ENCODE measurements at places on chromosomes 2 and 18. TPM values are rescaled to one million over a fixed set of nuclear protein-coding genes. Genes with fewer than 3 reads are reported as not detected.

Gene BCL11A
- total RNA-seq = 0.11 TPM

Gene ZNF385B
- total RNA-seq = 0.21 TPM

Gene SPAST
- 12.1 TPM for total RNA-seq

Gene MDH1B
- not detected for total RNA-seq

Gene DHX57
- total RNA-seq = 4.3 TPM

Gene SPP2
- total RNA-seq = not detected

Gene FAHD2B
- total RNA-seq = 18.5 TPM

Gene TLX2
- not detected for total RNA-seq

Gene NT5C1B
- total RNA-seq = not detected

Gene REEP1
- total RNA-seq = 6.4 TPM

Gene ASB18
- total RNA-seq = not detected

Gene PLB1
- total RNA-seq = 9.7 TPM

GRCh38 chr2:120575966-120576365, 159.7 kb upstream of the GLI2 start:
- H3K36me3 ChIP-seq = no peaks in the 10 kb centered on the region
- H3K4me1 ChIP-seq = no peaks in the 10 kb centered on the region
- H3K27me3 ChIP-seq = no peaks in the 10 kb centered on the region
- H3K27ac ChIP-seq = no peak overlapping the region
- no peak overlapping the region for H3K4me3 ChIP-seq
- no peak for DNase-seq

DNA sequence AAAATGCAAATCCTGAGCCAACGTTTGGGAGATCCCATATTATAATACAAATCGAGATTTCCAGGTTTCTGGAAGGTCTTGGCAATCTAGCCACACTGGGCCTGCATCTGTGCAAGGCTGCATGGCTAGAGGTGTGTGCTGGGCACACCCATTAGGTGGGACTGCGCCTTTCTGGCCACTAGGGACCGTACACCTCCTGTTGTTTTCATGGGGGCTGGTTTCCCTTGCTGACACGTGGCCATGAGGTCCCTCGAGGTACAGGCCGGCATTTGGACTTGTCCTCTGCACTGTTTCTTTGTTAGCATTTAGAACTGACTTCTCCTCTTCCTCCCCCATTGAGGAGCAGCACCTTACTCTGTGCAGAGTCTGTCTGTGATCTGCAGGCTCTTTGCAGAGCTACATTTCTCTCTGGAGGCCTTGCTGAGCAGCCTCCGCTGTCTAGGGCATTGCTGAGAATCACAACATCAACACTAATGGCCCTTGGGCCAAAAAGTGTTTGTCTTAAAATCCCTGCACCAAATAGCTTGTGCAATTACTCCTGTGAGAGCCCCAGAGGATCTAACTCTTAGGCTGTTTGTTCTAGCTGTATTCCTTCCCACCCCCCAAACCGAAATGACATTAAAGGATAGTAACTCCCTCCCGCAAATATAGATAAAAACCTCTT, 131.2 kb downstream of the NEDD4L start:
- H3K27ac ChIP-seq = no peak overlapping the region
- H3K4me3 ChIP-seq = no peak overlapping the region
- H3K36me3 ChIP-seq = no peaks in the 10 kb centered on the region
- no peaks in the 10 kb centered on the region for H3K27me3 ChIP-seq

DNA sequence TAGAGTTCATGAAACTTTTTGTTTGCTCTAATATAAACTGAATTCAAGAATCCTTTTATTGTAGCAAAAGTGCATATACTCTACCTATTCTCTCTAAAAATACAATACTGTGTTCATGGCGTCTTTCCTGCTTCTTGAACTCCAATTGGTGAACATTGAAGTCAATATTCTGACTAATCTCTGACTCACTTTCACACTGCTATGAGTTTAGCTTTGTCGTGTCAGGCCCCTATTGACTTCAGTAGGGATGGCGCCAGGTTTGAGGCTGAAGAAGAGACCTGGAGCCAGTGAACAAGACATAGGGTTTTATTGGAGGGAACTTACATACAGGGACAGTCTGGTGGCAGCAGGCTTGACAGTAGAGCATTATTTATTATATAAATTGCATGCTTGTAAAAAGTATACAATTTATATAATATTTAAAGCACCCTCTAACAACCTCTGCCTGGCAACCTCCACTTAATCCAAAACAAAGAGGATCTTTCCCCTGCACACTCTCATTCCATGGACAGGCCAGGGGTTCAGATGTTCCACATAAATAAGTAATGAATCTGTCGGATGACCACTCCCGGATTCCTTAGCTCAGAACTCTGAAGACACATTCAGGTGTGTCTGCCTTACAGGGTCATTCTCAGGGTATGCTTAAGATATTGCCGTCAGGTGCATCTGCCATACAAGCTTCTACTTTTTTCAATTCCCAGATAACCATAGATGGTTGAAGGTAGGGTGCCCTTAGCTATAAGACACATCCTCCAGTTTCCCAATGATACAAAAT, 141.0 kb downstream of the CERS6 start:
- no peaks in the 10 kb centered on the region for H3K4me1 ChIP-seq
- no peak overlapping the region for H3K27ac ChIP-seq
- DNase-seq = no peak
- no peaks in the 10 kb centered on the region for H3K27me3 ChIP-seq
- no peaks in the 10 kb centered on the region for H3K36me3 ChIP-seq

GRCh38 chr2:144521686-144522085, 1.8 kb upstream of the ZEB2 start:
- peaks cover 11% of the 10 kb centered on the region for H3K4me1 ChIP-seq
- H3K4me3 ChIP-seq = peak overlapping the region; percentile 85
- H3K27ac ChIP-seq = peak overlapping the region; percentile 100
- no peaks in the 10 kb centered on the region for H3K27me3 ChIP-seq

- no peaks in the 10 kb centered on the region for H3K36me3 ChIP-seq
- H3K27me3 ChIP-seq = no peaks in the 10 kb centered on the region
- DNase-seq = no peak
- no peak overlapping the region for H3K27ac ChIP-seq
Observed at GRCh38 chr18:31280502-31280901, 37.5 kb upstream of the DSG1 start.

- DNase-seq = no peak
- H3K27ac ChIP-seq = no peak overlapping the region
- H3K27me3 ChIP-seq = no peaks in the 10 kb centered on the region
- no peaks in the 10 kb centered on the region for H3K36me3 ChIP-seq
- H3K4me3 ChIP-seq = no peak overlapping the region
Observed at GRCh38 chr2:115542331-115542730, 1099.9 kb downstream of the DPP10 start.

DNA sequence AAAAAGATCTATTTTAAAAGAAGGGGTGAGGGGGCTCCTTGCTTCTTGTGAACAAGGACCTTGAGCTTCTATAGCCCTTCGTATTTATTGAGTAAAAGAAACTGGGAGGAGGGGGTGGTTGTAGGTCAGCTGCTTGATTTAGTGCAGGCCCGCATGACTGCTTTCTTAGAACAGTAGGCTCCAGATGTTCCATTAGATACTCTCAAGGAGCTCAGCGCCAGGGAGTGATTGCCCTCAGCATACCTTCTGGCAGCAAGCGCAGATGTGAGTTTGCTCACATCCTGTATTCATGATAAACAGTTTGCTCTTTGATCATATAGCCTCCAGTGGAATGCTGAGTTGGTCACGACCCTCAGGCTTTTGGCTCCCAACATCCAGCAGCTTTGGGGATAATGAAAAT, 108.9 kb upstream of the XPO1 start:
- no peak for DNase-seq
- H3K27me3 ChIP-seq = no peaks in the 10 kb centered on the region
- no peaks in the 10 kb centered on the region for H3K4me1 ChIP-seq
- H3K4me3 ChIP-seq = no peak overlapping the region

DNA sequence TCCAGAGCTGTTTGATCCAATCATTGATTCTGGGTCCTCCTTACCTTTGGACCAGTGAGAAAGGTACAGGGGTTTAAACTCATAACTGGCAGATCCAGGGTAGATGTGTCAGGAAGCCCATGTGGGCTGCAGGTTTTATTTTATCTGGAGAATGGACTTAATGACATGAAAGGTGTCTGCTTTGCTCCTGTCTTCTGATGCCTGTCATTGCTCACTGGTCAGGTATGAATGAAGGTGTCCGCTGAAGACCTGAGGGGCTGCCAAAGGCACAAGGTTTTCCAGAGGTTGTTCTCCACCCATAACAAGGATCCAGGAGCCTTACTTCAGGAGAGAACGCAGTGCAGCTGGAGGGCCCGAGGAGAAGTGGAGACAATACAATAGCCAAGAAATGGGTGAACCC, 74.2 kb downstream of the CHRNA1 start:
- H3K4me3 ChIP-seq = no peak overlapping the region
- no peak overlapping the region for H3K27ac ChIP-seq
- no peak for DNase-seq
- no peaks in the 10 kb centered on the region for H3K27me3 ChIP-seq
- H3K4me1 ChIP-seq = no peaks in the 10 kb centered on the region

DNA sequence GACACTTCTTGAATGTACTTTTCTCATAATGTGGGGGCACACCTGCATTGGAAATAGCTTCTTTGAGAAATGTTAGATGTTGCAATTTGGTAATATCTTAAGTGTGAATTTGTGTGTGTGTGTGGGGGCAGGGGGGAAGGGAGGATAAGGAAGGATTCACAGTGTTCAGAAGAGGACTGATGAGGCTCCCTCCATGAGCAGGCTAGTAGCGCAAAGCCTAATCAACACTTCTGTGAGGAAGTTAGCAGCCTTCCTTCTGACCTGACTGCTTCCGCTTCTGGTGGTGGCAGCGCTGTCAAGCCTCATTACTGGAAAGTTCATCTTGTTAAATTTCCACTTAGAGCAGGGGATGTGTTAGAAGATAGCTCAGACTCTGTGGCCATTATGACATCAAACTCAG, 295.4 kb upstream of the SPRED2 start:
- H3K36me3 ChIP-seq = no peaks in the 10 kb centered on the region
- no peak overlapping the region for H3K27ac ChIP-seq
- no peak for DNase-seq
- H3K4me1 ChIP-seq = no peaks in the 10 kb centered on the region
- H3K4me3 ChIP-seq = no peak overlapping the region
- no peaks in the 10 kb centered on the region for H3K27me3 ChIP-seq

DNA sequence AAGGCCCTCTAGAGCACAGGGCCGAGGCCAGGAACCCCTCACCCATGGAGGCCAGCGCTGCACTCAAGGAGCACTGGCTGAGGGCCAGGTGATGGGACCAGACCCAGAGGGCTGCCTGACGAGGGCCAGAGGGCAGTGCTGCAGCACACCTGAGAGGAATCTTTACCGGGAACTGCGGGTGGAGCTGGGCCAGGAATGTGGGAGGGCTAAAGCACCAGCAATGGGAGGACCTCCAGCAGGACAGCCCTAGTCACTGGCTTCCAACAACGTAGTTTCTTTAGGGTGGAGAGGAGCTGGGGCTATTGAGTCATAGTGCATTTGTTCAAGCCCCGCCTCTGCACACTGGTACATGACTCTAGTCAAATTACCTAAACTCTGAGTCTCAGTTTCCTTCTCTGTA, 143.4 kb downstream of the TMEM17 start:
- no peaks in the 10 kb centered on the region for H3K4me1 ChIP-seq
- no peak overlapping the region for H3K4me3 ChIP-seq

DNA sequence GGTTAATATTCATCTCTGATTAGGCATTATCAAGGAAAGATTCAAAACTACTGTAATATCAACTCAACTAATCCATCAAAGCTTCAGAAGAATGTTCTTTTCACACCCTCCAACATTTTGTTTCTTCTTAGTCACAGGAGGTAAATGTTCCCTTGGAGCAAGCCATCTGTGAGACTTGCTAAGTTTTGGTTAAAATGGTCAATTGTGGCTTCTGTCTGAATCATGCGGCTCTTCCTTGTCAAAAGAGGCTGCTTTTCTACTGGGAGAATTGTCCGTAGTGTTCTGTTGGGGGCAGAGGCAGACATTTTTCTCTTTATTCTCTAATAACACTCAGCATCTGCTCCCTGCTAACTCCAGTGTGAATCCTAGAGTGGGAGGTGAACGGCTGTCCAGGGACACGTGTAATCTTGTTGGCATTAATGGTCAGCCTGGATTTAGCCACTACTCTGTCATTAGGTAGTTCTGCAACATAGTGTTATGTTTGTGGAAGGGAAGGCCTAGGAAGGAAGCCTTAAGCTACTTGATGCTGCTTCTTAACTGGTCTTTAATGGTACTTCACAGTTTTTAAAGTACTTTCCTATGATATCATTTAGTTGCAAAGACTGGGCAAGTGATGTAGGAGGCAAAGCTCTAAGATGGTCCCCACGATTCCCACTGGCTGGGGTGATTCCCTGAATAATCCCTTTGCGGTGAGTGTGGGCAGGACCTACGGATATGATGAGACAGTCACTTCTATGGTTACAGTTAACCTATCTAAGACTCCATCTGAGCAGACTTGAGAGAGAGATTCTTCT, 22.6 kb upstream of the FAP start:
- no peaks in the 10 kb centered on the region for H3K27me3 ChIP-seq
- no peak overlapping the region for H3K4me3 ChIP-seq
- no peaks in the 10 kb centered on the region for H3K4me1 ChIP-seq
- no peak overlapping the region for H3K27ac ChIP-seq

DNA sequence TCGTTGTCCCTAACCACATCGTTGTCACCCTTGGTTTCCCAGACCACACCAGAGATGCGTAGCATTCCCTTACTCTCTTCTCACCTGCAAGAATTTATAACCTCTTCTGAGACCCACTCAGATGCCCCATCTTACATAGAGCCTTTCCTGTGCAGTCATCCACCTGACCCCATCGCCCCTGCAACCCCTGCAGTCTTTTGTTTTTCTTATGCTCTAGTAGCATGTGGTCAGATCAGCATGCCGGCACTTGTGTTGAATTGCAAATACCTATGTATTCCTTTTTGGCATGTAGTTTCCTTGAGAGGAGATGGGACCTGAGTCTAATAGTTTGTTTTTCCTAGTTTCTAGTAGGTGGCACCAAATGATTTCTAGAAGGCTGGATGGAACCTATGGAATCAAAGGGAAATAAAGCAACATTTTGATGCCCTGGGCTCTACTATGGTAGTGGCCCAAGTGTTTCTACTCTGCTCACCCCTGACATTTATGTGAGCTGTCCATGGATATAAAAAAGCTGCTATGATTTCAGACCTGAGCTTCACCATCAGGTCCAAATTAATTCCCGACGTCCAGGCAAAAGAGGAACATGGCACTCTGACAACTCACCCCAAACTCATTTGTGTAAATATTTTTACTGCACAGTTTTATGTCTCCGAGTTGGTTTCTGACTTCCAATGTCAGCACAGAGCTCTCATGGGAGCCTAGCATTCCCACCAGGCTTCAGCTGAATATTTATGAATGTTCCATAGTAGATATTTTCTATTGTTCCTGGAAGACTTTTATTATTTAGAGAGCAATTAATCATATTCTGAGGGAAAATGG, 143.6 kb downstream of the RNF144A start:
- DNase-seq = no peak
- H3K36me3 ChIP-seq = no peaks in the 10 kb centered on the region
- H3K4me1 ChIP-seq = peaks cover 3% of the 10 kb centered on the region
- H3K4me3 ChIP-seq = no peak overlapping the region
- no peaks in the 10 kb centered on the region for H3K27me3 ChIP-seq
- H3K27ac ChIP-seq = peak overlapping the region; percentile 65

GRCh38 chr18:74836296-74837139, 238.8 kb downstream of the ZNF407 start:
- no peak for DNase-seq
- no peaks in the 10 kb centered on the region for H3K36me3 ChIP-seq

All from ascending aorta (tissue), 2 donors.